Thyroid gland (tissue), 4 donors: ENCODE measurements at places on chromosomes 11 and 22.

DNA sequence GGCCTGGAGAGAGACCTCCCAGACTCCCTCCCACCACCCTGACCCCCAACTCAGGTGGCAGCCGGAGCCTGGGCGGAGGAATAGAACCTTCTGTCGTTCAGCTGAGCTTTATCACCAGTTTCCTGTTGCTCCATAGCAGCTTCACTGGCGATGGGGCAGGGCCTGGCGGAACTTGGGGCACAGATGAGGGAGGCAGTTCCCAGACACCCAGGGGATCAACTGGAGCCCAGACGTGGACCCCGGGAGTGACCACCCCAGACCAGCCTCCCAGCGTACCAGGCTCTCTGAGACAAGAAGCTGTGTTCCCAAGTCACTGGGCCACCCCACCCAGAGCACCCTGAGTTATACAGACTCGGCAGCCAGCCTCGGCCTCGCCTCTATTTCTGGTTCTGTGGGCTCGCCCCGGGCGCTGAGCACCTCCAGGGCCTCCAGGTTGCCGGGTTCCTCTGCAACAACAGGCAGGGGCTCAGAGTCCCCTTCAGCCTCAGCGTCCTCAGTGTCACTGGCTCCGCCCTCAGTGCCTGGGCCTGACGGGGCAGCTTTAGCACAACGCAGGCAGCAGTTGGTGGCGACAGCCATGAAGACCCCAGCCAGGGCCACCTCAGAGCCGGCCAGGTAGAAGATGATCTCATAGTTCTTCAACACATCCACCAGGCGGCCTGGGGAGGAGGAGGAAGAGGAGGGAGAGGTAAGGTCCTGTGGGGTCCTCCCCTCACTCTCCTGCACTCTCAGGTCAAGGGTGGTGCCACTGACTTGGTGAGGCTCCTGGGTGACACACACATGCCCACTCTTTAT lies 5.7 kb downstream of the SLC16A8 start:
- DNase-seq, result no peak

GRCh38 chr11:95042906-95043305 lies 6.3 kb upstream of the KDM4F start:
- no peak for DNase-seq

DNA sequence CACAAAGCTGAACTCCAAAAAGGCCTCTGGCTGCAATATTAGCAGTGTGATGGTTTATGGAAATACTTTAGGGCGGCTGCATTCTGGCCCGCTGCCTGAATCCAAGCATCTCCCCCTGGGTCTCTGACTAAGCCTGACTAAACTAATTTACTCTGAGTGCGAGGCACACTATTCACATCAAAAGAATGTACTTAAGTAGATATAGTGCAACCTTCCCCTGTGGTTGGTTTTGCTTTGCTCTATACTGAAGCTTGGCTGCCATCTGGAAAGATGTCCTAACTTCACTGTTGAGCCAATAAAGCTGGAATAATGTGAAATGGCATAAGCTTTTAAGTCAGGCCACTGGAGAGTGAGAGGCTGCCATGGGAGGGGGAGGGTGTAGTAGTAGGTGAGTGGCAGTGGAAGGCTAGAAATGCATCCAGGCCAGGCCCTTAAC lies 321.6 kb downstream of the AASDHPPT start:
- DNase-seq, result no peak

DNA sequence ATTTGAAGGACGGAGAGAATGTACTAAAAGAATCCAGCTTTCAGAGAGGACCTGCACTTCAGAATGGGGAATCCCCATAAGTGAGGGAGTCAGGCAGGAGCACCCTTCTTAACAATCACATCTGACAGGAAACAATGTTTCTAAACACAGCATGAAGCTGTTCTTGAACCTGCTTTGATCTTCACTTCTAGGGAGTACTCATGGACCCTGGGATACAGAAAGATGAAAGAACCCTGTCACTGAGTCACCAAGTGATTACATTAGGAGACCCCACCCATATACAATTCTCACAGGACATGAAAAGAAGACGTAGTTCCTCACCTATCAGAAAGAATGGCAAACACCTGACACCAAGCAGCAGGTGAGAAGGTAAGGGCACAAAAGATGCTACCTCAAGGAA lies 296.9 kb upstream of the ZC3H12C start:
- DNase-seq, result no peak

DNA sequence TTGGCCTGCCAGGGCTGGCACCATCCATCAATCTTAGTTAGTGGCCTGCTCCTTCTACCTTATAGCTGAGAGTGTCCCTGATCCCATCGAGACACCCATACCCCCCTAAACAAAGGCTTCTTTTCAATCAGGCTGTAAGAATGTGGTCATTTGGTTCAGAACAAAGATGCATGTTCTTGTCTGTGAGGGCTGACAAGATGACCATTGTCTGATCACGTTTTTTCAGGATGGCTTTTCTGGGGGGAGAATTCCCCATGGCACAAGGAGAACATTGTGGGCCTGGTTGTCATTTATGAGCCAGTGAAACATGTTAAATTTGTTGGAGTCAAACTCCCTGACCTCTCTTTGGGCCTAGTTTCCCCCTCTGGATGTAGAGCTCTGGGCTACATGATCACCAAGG lies 160.4 kb downstream of the INSC start:
- DNase-seq, result no peak

- DNase-seq, result no peak
Measured at GRCh38 chr11:11420191-11420898, 67.3 kb upstream of the CSNK2A3 start.

GRCh38 chr22:45974498-45974897 lies 2.5 kb downstream of the WNT7B start:
- no peak for DNase-seq

GRCh38 chr11:1084561-1085439 lies 10.1 kb downstream of the MUC2 start:
- DNase-seq, result no peak

GRCh38 chr11:58286249-58286648 lies 18.2 kb upstream of the OR10W1 start:
- DNase-seq, result no peak

GRCh38 chr11:95144313-95145235 lies 54.9 kb downstream of the ENDOD1 start:
- no peak for DNase-seq

GRCh38 chr11:44528581-44528980 lies 36.9 kb upstream of the CD82 start:
- no peak for DNase-seq

- no peak for DNase-seq
Measured at GRCh38 chr11:134355656-134356055, 23.9 kb downstream of the GLB1L2 start.

GRCh38 chr22:35726933-35727332 lies 9.3 kb downstream of the APOL5 start:
- no peak for DNase-seq

DNA sequence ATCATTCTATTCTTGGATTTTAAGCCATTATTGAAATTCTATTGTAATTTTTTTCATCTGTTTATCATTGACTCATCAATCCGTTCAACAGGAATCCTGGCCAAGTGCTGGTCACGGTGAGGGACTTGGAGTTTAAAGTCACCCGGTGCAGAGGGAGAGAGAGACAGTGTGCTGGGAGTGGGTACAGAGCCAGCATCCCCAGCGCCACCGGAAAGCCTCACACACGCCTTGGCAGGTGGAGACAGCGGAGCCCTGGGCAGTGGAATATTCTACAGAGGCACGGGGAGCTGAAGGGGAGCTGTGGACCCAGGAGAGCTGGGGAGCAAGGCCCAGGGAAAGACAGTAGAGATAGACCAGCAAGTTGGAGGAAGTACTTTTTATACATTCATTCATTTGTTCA lies 787.6 kb downstream of the BRD1 start:
- DNase-seq, result no peak

DNA sequence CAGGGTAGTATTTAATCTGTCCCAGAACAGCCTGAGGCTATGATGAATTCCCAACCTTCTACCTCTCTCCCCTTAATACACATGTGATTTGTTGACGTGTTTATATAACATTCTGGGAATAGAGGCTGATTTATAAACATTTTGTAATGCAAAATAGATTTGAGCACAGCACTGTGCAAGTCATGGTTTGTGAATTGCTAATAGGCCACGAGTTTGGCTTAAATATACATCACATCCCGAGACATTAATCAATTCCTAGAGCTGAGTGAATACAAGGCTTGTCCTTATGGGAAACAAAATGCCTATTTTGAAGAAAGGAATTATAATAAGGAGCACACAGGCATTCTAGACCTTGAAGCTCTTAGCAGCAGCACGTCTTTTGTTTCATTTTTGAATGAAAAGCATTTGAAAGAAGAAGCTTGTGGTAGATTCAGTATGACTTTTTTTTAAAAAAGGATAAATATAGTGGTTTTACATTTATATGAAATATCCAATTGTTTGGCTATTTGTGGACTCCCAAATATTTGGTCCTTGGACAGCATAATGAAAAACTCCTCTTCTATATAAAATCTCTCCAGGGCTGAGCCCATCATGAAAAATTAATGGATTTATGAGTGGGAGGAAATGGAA lies 116.4 kb downstream of the SLC17A6 start:
- DNase-seq, result no peak

- DNase-seq, result peak; percentile 96
Measured at GRCh38 chr11:63888170-63889086, 28.5 kb downstream of the RCOR2 start.

GRCh38 chr11:57482782-57483561 lies 22.6 kb downstream of the RTN4RL2 start:
- DNase-seq, result peak; percentile 61

DNA sequence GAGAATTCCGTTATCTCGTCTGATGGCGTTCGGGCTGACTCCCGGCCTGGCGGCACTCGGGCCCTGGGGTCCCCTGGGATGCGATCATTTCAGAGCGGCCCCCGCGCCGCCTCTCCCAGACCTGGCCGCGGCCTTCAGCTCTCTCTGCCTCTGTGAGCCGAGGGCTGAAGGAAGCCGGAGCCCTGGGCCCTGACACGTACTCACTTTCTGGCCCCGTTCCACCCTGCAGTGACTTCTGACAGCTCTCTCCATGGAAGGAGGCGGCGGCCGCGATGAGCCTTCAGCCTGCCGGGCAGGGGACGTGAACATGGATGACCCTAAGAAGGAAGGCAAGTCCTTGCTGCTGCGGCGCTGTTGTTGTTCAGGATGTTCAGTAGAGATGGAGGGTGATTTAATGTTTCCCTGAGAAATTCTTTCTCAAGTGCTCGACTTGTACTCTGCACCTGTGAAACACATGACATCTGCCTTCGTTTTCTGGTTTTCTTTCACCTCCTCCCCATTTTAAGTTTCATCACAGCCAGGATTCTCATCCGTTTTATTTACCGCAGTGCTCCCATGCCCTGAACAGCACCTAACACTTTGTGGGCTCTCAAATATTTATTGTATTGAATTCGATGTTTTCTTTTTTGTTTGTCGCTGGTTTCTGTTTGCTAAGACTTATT lies 612 bp downstream of the GTSE1 start:
- peak; percentile 12 for DNase-seq

DNA sequence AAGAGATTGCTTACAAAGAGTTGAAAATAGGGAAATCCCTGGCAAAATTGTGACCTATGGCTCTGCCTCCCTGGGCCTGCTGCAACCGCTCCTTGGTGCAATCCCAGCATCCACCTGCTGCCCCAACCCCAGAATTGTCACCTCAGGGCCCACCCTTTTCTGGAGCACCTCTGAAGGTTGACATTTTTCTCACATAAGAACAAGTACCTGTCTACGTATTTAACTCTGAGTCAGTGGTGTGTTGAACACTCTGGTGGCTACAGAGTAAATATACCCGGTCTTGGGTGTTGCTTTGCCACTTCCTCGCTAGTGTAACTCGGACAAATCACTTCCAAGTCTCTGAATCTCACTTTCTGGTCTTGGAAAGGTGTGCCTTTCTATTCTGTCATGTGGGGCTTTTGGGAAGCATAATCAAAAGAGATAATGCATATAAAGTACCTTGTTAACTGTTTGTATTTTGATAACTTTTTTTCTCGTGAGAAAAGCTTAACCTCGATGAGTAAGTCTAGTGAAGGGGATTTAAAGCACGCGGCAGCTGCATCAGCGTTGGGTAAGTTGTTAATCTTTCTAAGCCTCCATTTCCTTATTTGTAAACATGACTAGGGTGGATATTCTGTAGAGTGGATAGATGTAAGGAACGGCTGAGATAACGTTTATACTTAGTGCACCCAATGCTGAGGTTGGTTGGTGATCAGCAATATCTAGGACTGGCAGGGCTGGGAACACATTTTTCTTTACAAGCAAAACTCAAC lies 881.2 kb downstream of the OPCML start:
- DNase-seq, result no peak

DNA sequence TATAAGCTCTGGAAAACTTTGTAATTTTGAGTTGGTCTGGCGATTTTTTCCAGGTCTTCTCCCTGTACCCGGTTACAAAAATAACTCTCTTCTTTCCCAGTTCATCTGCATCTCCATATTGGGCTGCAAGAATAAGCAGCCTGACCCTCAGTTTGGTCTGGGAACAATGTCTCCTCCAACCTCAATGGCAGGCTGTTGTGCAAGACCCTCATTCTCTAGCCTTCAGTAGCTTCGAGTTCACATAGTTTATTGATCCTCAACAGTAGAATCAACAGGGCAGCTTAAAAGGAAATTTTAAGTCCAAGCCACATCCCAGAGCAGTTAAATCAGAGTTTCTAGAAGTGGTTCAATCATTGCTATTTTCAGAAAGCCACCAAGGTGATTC lies 35.3 kb downstream of the TMPRSS5 start:
- no peak for DNase-seq

DNA sequence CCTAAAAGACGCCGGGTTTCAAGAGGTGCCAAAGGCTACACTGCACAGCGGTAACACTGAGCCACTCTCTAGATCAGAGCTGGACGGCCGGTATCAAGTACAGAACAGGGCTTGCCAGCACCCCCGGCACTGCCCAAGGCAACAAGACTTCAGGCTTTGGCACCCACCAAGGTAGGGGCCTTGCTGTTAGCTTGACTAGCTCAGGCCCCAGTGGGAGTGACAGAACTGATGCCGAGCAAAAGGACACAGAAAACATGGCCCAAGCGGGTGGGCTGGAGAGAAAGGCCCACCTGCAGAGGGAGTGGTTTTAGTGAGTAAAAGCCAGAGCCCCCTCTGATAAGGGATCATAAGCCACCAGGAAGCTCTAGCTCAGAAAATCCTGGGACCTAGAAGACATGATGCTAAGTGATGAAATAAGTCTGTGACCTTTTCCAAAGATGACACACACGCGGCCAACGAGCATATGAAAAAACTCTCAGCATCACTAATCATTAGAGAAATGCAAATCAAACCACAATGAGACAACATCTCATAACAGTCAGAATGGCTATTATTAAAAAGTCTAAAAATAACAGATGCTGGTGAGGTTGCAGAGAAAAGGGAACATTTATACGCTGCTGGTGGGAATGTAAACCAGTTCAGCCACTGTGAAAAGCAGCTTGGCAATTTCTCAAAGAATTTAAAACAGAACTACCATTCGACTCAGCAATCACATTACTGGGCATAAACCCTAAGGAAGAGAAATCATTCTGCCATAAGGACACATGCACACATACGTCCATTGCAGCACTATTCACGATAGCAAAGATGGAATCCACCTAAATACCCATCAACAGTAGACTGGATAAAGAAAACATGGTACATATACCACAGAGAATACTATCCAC lies 12.9 kb downstream of the EHD1 start:
- DNase-seq, result no peak

DNA sequence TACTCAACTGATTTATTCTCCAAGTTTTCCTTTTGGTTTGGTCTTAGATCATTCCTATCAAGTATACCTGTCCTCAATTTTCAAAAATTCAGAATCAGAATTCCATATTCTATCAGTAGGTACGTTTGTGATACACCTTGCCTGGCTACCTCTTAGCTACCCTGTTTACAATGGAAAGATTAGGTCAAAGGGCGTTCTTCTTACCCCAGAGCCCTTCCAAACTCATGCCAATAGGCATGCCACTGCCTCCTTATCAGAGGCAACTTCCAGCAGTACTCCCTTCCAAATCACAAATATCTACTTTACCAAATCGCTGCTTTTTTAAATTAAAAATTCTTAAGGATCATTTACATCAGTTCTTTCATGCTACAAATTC lies 1.0 kb downstream of the PATL1 start:
- no peak for DNase-seq
